ENCODE measurements at places on chromosomes 5 and 9.

DNA sequence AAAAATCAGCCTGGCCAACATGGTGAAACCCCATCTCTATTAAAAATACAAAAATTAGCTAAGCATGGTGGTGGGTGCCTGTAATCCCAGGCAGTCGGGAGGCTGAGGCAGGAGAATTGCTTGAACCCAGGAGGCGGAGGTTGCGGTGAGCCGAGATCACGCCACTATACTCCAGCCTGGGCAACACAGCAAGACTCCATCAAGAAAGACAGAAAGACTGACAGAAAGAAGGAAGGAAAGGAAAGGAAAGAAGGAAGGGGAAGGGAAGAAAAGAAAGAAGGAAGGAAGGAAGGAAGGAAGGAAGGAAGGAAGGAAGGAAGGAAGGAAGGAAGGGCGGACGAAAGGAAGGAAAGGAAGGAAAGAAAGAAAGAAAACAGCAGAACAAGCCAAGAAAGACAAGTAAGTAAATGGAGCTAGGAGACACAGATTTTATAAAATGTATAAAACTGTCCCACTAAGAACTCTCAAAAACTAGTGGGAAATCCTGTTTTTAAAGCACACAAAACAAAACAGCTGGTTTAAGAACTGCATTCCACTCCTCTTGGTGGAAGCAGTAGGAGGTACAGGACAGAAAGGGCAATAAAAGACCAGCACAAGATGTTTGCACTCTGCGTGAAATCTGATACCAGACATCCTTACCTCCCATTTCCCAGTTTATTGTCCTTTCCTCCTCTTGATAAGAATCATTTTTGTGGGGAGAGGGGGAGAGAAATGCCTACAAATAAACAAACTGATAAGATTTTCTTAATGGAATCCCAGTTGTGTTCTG, 46.7 kb downstream of the MYO10 start:
- no peak for DNase-seq

GRCh38 chr5:157730900-157731271, 334 bp upstream of the THG1L start:
- DNase-seq = no peak

- no peak for DNase-seq
Measured at GRCh38 chr5:1039210-1039548, 30.6 kb downstream of the NKD2 start.

DNA sequence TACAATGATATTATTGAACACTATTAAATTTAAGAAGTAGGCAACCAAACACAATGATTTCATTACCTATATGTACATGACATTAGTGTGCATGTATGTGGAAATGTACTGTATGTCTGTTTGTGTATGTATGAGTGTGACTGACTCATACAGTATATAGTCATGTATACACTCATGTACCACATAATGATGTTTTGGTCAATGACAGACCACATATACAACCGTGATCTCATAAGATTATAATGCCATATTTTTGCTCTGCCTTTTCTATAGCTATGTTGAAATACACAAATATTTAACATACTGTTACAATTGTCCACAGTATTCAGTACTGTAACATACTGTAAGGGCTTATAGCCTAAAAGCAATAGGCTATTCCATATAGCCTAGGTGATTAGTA, 19.7 kb downstream of the SVEP1 start:
- DNase-seq = no peak

GRCh38 chr9:5483306-5483705, 27.0 kb upstream of the PDCD1LG2 start:
- DNase-seq = no peak

- DNase-seq = no peak
Measured at GRCh38 chr9:81032831-81033230, 656.5 kb downstream of the TLE1 start.

All from hematopoietic multipotent progenitor cell treated with erythropoietin and hydrocortisone succinate and interleukin-3 and kit ligand, for 17 days (in vitro differentiated cells).